Activated naive CD8-positive, alpha-beta T cell treated with anti-CD3 and anti-CD28 coated beads for 36 hours (primary cell): ENCODE measurements at places on chromosomes 6 and 20. TPM values are rescaled to one million over a fixed set of nuclear protein-coding genes. Genes with fewer than 3 reads are reported as not detected.

Gene ULBP1
- total RNA-seq: 2.8 TPM

Gene SLC35F1
- total RNA-seq: 0.08 TPM

Gene ATP6V1G2
- total RNA-seq: 1.5 TPM

Gene SLC35A1
- total RNA-seq: 7.9 TPM

Gene SIGLEC1
- total RNA-seq: not detected

Gene SOX18
- not detected for total RNA-seq

Gene MUC21
- total RNA-seq: not detected

Gene DDX39B
- total RNA-seq: 570 TPM

Gene TRIM15
- total RNA-seq: not detected

Gene CLDN20
- not detected for total RNA-seq

Gene RIPPLY2
- not detected for total RNA-seq

Gene VIP
- total RNA-seq: not detected

DNA sequence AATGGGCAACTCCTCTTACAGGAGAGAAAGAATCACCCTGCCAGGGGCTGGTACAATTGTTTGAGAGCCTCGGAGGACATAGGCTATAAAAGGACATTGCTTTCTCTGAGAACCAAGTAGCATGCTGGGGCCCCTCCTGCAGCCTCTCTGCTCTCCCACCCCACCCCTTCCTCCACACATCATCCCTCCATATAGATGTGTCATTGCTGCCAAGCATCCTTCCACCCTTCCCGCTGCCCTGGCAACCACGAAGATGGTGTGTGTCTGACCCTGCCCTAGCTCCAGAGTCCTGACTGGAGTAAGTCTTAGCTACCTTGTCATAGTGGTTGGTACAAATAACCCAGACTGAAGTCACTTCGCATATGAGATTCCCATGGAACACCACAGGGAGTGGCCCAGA, 129.7 kb downstream of the SNX5 start:
- DNase-seq: no peak

- no peak for DNase-seq
These were observed 124.7 kb downstream of the CD24 start for GRCh38 chr6:106849676-106850332.

DNA sequence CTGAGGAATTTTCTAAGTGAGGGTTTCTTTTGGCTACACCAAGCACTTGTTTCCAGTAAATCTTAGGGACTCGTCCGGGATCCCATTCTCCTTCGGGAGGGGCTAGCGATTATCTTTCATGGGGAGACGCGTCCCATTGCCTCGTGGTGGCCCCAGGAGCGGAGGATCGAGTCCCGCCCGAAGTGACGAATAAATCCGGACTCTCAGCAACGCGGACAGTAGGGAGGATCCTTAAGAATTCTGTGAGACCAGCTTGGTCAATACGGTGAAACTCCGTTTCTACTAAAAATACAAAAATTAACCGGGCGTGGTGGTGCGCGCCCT, 69.1 kb upstream of the PRSS16 start:
- DNase-seq: no peak

DNA sequence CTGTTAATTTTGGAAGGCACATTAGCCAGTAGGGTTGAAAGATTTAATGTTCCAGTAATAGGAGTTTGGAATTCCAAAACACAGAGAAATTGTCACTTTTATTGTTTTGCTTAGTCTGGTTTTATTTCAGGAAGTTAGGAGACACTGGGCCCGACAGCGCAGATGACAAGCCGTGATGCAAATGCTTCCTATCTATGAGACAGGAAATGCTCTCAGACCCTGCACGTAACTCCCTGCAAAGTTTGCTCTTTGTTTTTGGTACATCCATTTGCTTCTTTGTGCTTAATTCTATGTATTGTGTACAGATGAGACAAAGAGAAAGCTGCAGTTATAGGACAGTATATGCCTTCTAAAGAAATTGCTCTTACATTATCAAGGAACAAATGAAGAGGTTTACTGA, 201.6 kb upstream of the SGK1 start:
- peak; percentile 11 for DNase-seq

DNA sequence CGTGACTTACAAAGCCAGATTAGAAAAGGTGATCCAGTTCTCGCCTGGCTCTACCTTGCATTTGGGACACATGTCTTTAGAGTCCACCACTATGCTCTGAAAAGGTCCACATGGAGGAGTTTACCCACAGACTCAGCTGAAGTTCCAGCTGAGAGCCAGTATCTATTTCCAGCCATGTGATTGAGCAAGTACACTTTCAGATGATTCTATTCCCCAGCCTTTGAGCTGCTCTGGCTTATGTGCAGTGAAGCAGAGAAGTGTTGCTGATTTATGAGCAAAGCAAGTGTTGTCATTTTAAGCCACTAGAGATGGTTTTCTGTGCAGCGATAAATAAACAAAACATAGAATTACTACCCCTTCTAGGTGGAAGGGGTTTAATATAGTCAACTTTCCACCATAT, 520.8 kb upstream of the RNF217 start:
- no peak for DNase-seq

- DNase-seq: no peak
These were observed 15.4 kb upstream of the PREX1 start for GRCh38 chr20:48843057-48843806.

DNA sequence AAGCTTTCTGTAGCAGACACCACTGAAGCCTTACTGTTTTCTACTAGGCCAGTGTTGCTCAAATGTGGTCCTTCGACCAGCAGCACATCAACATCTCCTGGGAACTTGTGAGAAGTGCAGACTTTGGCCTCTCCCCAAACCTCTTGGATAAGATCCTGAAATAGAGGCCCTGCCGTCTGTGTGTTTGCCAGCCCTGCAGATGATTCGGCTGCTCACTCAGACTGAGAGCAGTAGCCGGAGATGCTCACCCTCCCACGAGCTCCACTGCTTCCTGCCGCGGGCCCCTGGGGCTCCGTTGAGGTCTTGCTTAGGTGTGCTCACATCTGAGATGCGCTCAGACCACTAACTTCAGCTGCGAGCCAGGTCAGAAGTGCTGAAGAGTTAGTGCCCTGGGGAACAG, 129.5 kb upstream of the SSTR4 start:
- DNase-seq: no peak

GRCh38 chr6:45558858-45559257, 181.1 kb upstream of the SUPT3H start:
- DNase-seq: no peak

DNA sequence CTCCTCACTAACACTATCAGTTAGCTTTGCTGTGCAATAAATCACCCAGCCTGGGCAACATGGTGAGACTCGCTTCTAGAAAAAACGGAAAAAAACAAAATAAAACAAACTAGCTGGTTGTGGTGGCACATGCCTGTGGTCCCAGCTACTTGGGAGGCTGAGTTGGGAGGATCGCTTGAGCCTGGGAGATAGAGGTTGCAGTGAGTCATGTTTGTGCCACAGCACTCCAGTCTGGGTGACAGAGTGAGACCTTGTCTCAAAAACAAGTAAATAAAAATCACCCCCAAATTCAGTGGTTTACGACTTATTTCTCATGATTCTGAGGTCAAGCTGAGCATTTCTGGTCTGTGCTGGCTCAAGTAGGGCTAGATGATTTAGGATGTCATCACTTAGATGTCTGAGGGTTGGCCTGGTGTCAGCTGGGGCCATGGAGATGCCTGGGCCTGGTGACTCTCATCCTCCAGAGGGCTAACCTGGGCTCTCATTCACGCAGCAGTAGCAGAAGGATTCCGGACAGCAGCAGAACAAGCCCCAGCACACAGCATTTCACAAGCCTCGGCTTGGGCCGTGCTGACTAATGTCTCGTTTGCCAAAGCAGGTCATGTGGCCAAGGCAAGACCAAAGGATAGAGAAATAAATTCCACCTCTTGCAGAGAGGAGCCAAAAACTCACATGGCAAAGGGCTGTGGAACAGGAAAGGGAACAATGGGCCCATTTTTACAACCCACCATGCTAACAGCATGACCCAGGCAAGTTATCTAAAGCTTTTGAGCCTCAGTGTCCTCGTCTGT, 32.5 kb downstream of the MGME1 start:
- DNase-seq: no peak

GRCh38 chr20:63322146-63322932, 29.4 kb downstream of the COL20A1 start:
- no peak for DNase-seq

- DNase-seq: no peak
These were observed 248.6 kb downstream of the KHDRBS2 start for GRCh38 chr6:62037445-62037844.

GRCh38 chr6:113299531-113299930, 557.6 kb upstream of the MARCKS start:
- DNase-seq: no peak

DNA sequence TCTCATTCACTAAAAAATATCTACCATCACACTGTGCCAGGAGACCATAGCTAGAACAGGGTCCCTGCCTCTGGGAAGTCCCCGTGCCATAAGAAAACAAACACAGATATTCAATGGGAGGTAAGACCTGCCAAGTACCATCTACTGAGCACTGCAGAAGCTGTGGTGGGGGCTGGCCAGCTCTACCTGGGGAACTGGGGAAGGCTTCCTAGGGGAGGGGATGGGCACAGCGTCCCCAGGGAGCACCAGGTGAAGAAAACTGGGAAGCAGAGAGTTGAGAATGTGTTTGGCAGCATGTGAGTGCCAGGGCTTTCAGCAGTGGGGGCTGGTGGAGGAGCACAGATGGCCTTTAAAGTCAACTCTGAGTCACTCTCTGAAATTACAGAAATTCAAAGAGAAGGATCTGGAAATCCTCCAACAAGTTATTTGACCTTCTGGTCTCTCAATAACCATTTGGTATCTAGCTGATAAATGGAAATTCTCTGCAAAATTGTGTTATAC, 85.2 kb downstream of the SHLD1 start:
- peak; percentile 27 for DNase-seq

- DNase-seq: no peak
These were observed 161.3 kb downstream of the PKHD1 start for GRCh38 chr6:51926125-51926524.

- DNase-seq: no peak
These were observed 233.5 kb downstream of the TAF4 start for GRCh38 chr20:61832181-61832580.

DNA sequence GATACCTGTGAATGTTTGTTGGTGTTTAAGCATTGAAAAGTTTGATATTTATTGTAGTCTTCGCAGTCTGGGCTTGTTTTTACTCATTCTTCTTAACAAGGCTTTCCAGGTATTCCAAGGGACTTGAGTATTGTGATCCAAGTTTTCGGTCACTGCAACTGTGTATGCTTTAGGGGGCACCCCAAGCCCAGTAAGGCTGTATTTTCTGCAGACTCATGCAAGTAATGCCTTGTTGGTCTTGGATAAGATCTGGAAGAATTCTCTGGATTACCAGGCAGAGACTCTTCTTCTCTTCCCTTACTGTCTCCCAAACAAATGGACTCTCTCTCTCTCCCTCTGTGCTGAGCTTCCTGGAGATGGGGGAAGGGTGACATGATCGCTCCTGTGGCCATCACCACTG, 82.1 kb downstream of the RFPL4B start:
- DNase-seq: no peak
